ENCODE measurements at places on chromosomes 1 and 21.

DNA sequence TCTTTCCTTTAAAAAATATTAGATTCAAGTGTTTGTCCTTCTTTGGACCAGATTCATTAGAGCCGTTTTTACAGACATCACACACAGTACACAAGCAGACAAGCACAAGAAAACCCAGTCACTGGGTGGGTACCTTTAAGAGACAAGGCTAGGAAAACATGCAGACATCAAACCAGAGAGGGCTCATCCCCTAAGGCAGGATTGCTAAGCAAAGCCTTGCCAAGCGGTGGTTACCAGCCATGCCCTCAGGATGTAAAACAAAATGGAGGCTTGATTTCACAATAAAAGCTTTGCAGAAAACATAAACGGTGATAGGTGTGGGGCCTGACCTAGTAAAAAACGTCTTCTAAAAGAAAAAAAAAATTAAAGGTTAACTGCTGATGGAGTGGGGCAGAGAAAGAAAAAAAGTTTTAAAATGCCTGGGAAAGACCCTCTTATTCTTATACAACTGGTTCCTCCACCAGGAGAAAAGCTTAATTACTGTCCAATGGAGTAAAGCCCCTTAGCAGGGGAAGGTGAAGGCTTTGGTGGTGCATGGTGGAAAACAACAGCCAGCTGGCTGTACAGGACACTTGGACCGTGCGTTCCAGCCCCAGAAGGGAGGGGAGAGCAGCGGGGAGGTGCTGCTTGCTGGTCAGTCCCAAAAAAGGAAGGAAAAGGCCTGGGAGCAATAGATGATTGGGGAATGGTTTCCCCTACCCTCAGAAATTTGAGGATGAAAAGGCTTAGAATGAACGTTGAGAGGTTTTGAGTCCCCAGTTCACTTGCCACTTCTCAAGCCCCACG lies 30.4 kb upstream of the FMO1 start:
- no peak for DNase-seq

- DNase-seq: no peak
These were observed 37.5 kb upstream of the LAPTM5 start for GRCh38 chr1:30795026-30795425.

- no peak for DNase-seq
These were observed 277.0 kb downstream of the PTPRU start for GRCh38 chr1:29513357-29513756.

DNA sequence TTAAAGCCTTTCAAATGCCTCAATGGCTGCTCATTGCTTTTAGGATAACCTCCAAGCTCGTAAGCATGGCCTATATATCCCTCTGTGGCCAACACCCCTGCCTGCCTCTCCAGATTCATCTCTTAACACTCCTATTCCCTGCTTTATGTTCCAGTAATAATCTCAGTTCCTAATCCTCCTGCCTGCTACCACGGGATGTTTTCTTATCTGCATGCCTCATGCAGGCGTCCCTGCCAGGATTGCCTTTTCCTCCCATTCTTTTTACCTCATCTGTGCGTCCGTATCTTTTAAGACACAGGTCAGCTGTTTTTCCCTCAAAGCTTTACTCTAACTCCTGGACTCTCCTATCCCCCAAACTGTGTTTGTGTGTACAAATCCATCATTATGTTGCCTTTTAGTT lies 36.1 kb downstream of the ZBTB40 start:
- DNase-seq: no peak

DNA sequence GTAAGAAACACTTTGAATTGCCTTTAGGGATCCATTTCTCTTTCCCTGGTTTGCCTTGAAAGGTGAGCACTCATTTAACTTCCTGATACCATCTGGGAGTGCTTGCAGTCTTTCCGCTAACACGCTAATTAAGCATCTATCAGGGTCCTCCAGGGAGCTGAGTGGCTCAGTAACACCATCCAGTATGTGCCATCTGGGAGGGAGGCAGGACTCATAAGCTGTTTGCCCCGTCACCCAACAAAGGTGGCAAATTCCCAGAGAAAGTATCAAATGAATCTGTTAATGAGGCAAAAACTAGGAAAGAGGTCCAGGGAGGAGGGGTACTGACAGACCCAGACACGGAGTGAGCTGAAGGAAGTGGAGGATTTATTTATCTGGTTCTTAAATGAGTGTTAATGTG lies 430.9 kb downstream of the HLX start:
- DNase-seq: no peak

DNA sequence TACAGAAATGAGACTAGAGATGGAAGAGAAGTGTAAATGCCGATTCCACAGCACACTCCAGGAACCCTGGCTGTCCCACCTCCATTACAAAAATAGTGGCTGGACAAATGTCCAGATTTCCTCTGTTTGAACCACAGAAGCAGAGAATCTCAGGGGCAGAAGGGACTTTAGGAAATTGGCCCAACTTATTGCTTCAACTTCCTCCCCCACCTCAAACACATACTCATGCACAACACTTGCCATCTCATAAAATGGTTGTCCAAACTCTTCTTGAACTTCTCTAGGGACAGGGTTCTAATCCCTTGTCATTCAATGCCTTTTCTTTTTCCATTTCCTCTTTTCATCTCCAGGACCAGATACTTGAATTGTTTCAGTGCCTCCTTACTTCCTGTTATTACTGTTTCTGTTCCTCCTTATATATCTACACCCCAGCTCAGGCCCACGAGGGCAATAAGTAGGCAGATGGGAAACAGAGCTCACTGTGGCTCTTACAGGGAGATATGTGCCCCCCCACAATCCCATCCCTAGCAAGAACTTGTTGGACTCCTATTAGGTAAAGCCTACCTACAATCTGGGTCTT lies 8.5 kb upstream of the B4GALT3 start:
- DNase-seq: no peak

GRCh38 chr21:35256468-35256988 lies 207.4 kb upstream of the RUNX1 start:
- DNase-seq: no peak

DNA sequence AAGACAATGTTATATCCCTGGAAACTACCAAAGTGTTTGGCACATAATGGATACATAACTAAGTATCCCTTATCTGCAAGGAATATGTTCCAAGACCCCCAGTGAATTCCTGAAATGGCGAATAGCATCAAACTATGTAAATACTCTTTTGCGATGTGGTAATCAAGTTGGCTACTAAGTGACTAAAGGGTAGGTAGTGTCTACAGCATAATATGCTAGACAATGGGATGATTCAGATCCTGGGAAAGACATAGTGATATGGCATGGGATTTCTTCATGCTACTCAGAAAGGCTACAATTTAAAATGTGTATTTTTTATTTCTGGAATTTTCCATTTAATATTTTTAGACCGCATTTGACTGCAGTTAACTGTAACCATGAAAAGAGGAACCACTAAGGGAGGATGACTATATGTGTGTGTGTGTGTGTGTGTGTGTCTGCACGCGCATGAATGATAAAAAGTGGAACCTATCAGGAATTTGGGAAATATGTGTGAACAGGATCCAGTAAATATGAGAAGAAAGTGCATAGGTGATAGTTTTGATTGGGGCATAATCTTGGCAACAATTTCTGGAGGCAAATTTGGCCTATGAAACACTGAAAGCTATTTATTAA lies 1899.9 kb downstream of the NCAM2 start:
- DNase-seq: no peak

DNA sequence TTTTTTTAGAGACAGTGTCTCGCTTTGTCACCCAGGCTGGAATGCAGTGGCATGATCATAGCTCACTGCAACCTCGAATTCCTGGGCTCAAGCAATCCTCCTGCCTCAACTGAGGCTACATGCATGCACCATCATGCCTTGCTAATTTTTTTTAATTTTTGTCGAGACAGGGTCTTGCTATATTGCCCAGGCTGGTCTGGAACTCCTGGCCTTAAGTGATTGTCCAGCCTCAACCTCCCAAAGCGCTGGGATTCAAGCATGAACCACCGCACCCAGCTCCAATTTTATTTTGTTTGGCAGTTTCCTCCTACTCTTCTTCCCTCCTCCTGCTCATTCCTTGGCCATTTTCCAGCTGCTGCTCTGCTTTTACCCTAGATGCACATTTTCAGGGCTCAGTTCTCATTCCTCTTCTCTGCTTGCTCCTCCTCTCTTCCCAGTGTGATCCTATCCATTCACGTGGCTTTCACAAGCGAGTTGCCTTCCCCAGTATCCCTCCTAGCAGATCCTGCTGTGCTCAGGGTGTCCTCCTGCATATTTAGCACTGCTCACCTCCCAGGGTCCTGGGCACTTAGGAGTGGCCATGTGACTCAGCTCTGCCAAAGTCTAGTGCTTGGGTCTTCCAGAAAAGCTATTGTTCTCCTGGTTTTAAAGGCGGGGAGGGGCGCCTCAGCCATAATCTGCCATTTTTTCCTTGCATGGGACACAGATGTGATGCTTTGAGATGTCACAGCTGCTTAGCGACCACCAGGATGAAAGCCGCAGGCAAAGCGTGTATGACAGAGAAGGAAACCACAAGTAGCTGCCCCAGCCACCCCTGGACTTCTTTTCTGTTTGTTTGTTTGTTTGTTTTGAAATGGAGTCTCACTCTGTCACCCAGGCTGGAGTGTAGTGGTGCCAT lies 33.7 kb downstream of the PSEN2 start:
- DNase-seq: no peak

DNA sequence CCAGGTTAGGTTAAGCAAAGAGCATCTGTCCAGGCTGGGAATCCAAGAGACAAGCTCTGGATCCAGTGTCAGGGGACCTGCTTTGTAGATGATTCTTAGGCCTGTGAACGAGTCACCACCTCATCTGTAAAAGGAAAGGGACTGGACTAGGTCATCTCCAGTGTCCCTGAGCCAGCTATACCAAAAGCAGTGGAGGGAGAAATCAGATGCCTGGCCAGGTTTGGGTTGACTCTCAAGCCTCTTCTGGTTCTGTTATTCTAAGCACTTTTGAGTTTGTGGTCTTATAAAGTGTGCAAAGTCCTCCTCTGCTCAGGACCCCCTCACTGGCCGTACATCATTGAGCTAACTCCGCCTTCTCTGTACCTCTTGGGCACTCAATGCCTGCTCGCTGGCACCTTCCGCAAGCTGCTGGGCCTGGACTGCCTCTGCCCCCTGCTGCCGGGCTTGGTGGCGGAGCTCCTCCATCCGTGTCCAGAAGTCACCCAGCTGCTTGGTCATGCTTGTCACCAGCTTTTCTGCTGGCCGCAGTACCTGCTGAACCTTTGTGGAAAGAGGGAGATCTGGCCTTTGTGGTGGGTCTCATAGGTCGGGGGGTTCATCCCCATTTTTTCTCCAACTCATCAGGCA lies 33.6 kb downstream of the CAMK1G start:
- no peak for DNase-seq

DNA sequence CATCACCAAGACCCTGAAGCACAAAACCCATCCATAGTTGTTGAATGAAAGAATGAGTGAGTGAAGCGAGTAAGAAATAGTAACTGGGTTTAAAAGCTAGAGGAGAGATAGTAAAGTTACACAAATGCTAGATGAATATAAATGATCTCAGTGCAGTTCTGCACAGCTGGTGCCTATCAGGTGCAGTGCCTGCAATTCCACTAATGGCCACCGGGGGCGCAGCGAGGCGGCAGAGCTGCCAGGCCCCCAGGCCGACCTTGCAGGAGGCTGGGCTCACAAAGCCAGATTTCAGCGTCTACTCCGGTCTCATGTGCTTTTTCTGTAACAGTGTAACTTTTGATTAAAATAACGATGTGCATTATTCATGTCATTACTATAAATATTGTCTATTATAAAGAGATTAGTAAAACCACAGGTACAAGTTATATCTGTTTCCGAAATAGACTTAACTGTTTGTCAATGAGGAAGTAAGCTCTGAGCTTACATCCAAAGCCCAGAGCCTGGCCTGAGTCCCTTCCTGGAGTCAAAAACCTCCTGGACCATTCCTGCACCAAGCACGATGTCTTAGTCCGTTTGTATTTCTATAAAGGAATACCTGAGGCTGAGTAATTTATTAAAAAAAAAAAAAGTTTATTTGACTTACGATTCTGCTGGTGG lies 477.6 kb downstream of the NPHP4 start:
- peak; percentile 41 for DNase-seq

DNA sequence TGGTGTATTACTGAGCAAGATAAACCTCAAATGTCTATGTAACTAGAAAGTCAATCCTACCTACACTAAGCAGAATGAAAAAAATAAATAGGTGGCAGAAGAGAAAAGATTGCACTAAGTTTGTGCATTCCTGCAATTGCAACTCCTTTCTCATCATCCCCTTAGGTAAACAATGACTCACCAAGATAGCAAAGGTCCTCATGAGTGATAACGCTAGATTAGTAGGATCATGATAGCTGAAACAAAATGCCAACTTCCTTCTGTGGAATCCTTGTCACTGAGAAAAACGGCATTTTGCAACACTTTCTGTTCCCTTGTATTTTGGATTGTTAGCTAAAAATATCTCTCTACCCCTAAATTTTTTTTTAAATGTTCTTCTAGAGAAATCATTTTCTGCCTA lies 20.0 kb upstream of the FCER1A start:
- DNase-seq: no peak

GRCh38 chr1:207248544-207249198 lies 72.8 kb upstream of the CD55 start:
- no peak for DNase-seq

DNA sequence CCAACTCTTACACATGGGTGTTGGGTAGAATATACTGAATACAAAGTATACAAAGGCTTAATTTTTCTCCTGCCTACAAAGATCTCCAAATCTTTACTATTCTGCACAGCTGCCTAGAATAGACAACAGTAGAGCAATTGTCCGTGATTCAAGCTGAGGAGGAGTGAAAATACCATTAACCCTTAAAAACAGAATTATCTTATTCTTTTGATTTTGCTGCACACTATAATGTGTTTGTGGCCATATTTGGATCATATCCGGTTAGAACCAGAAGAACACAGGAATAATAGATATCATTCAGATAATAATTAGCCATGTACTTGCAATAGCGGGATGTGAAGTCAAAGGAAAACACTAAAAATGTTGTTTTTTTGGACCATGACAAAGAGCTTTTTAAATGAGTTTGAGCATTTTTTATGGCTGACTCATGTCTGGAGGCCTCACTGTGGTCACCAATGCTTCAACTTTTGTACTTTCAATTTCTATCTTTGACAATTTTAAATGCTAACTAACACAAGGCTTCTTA lies 197.6 kb upstream of the FOXD3 start:
- no peak for DNase-seq

DNA sequence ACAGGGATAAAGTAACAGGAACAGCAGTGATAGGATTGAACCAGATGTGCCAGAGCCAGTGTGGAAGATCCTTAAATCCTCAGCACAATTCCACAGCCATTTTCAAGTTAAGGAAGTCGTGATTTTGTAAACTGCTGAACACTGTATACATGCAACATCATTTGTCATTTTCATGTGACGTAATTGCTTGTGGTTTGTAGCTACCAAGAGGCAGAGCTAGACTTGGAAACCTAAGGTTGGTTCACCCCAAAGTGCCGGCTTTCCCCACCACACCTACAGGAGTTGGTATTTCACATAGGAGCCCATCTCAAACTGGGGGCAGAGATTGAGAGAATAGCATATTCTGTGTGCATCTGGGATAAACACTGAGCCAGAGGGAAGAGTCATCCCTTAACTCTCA lies 113.9 kb downstream of the CAPN8 start:
- no peak for DNase-seq

DNA sequence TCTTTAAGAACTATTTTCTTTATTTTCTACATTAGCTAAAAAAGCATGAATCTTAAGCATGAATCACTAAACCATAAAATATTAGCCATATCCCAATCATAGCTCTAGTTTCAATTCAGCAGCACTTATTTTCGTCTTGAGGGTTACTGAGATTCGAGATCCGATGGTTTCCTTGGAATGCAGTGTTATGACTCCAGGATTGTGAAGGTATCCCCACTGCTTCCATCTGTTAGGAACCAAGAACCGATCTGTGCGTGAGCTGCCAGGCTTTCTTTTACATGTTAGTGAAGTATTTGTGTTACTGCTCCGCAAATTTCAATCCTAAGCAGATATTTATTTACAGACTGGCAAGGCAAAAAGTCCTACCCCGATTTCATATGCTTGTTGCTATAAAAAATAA lies 18.8 kb downstream of the TNFRSF9 start:
- DNase-seq: no peak

Data from stimulated activated CD4-positive, alpha-beta T cell treated with anti-CD3 and anti-CD28 coated beads, Interleukin-1b, Interleukin-23, amount 100 ng/mL, for 1 hour (primary cell).